Esophagus mucosa (tissue), 1 donor: ENCODE measurements at places on chromosomes 7 and 10. TPM values are rescaled to one million over a fixed set of nuclear protein-coding genes. Genes with fewer than 3 reads are reported as not detected.

The NME8 gene
- not detected for total RNA-seq

The AGMO gene
- 0.08 TPM for total RNA-seq

The SEMA4G gene
- total RNA-seq, result 0.96 TPM

The NUTM2E gene
- total RNA-seq, result not detected

The C7orf33 gene
- total RNA-seq, result not detected

The SLC16A9 gene
- total RNA-seq, result 14.3 TPM

The CCDC172 gene
- total RNA-seq, result not detected

The HOXA5 gene
- total RNA-seq, result 5.6 TPM

The STMP1 gene
- total RNA-seq, result 45.4 TPM

The FAM24A gene
- not detected for total RNA-seq

The SPDYE2B gene
- not detected for total RNA-seq

The KCND2 gene
- total RNA-seq, result not detected

The MYOF gene
- total RNA-seq, result 134 TPM

The OR13A1 gene
- 0.32 TPM for total RNA-seq

The MMD2 gene
- not detected for total RNA-seq

The CAMK2B gene
- 1.1 TPM for total RNA-seq

The CYP51A1 gene
- 134 TPM for total RNA-seq

The MLXIPL gene
- total RNA-seq, result 0.52 TPM

The RNF133 gene
- total RNA-seq, result 0.24 TPM

The SPAG6 gene
- not detected for total RNA-seq

The GFRA1 gene
- total RNA-seq, result 0.56 TPM

The SPDYE5 gene
- total RNA-seq, result not detected

The IGF2BP3 gene
- 3.9 TPM for total RNA-seq

The CALML5 gene
- 16.6 TPM for total RNA-seq

The HGF gene
- 0.76 TPM for total RNA-seq

The CYP2C18 gene
- total RNA-seq, result 27.2 TPM

The ARHGAP22 gene
- 1.6 TPM for total RNA-seq

The MSRB2 gene
- 17.1 TPM for total RNA-seq

The IDE gene
- total RNA-seq, result 36.4 TPM

The VWA2 gene
- 3.5 TPM for total RNA-seq

The OR2A42 gene
- not detected for total RNA-seq

The FBXL13 gene
- total RNA-seq, result 0.36 TPM

The ELMO1 gene
- total RNA-seq, result 4.0 TPM

The HACD1 gene
- 19.0 TPM for total RNA-seq

The RAPGEF5 gene
- total RNA-seq, result 48.6 TPM

The SPRN gene
- total RNA-seq, result 0.12 TPM

The GPR15LG gene
- total RNA-seq, result 404 TPM

The SND1 gene
- 115 TPM for total RNA-seq

The CH25H gene
- total RNA-seq, result 4.8 TPM

The KCNMA1 gene
- 5.4 TPM for total RNA-seq

The TIAL1 gene
- 90.8 TPM for total RNA-seq

The KLF14 gene
- total RNA-seq, result not detected

The MTPN gene
- 199 TPM for total RNA-seq

The LEP gene
- 0.12 TPM for total RNA-seq

The WASHC2C gene
- 17.9 TPM for total RNA-seq

The FOXP2 gene
- 5.0 TPM for total RNA-seq

The CYP2C9 gene
- 1.1 TPM for total RNA-seq

The PRSS2 gene
- not detected for total RNA-seq

The COL13A1 gene
- total RNA-seq, result 0.92 TPM

The SCART1 gene
- total RNA-seq, result 0.56 TPM

The BMPER gene
- not detected for total RNA-seq

The AFAP1L2 gene
- 22.8 TPM for total RNA-seq

The PANK1 gene
- 5.7 TPM for total RNA-seq

The ABCB1 gene
- total RNA-seq, result 2.7 TPM

The EBLN1 gene
- not detected for total RNA-seq

The FEZF1 gene
- total RNA-seq, result not detected

The NPSR1 gene
- total RNA-seq, result not detected

The FFAR4 gene
- 0.16 TPM for total RNA-seq
